Psoas muscle (tissue), 8 donors: ENCODE measurements at places on chromosomes 4 and X.
A peak's percentile ranks its signal among the peaks of the same experiment; 100 is the strongest.

DNA sequence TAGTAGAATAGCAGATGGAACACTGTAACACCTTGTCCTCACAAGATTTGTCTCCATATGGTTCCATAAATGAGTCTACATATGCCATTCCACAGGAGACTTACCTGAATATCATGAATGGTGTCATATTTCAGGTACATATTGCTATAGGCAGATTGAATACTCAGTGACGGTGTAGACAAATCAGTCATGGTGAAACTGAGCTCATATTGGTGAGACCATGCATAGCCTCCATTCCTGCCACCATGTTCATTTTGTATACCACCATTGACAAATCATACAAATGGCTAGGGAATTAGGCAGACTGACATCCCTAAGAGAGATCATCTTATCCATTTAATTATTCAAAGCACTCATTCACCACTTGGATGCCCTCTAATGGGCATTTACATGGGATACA lies 38.0 kb upstream of the SPP1 start:
- no peak for DNase-seq

GRCh38 chrX:47664737-47665136 lies 5.8 kb upstream of the UXT start:
- DNase-seq, result no peak

DNA sequence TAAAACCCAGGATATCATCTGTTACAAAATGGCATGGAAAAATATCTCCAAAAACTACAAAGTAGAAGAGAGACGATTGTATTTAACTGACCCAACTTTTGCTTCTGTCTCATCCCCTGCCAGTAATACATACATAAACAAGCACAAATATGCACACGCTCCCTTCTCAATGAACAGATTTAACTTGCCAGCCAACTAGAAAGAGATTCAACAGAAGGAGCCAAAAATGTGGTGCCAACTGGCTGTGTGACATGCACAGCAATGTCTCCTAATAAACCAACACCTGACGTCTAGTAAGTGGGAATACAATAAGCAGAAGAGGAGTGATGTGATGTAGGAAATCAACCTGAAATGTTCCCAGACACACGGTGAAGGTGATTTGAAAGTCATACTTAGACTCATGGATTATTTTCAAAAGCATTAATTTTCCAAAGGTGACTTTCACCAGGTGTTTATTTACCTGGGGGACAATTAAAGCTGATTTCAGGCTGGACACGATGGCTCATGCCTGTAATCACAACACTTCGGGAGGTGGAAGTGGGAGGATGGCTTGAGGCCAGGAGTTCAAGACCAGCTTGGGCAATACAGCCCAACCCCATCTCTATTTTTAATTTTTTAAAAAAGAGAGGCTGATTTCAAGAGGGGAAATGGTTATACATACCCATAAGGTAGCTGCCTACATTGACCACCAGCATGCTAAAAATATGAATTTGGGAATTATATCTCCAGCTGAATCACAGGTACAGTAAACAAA lies 33.7 kb downstream of the SH3RF1 start:
- DNase-seq, result no peak

- no peak for DNase-seq
Measured at GRCh38 chr4:173998471-173999144, 284.9 kb downstream of the FBXO8 start.

GRCh38 chr4:172692701-172693100 lies 475.9 kb upstream of the GALNT7 start:
- DNase-seq, result no peak

GRCh38 chr4:165855191-165855590 lies 17.8 kb upstream of the TLL1 start:
- no peak for DNase-seq

DNA sequence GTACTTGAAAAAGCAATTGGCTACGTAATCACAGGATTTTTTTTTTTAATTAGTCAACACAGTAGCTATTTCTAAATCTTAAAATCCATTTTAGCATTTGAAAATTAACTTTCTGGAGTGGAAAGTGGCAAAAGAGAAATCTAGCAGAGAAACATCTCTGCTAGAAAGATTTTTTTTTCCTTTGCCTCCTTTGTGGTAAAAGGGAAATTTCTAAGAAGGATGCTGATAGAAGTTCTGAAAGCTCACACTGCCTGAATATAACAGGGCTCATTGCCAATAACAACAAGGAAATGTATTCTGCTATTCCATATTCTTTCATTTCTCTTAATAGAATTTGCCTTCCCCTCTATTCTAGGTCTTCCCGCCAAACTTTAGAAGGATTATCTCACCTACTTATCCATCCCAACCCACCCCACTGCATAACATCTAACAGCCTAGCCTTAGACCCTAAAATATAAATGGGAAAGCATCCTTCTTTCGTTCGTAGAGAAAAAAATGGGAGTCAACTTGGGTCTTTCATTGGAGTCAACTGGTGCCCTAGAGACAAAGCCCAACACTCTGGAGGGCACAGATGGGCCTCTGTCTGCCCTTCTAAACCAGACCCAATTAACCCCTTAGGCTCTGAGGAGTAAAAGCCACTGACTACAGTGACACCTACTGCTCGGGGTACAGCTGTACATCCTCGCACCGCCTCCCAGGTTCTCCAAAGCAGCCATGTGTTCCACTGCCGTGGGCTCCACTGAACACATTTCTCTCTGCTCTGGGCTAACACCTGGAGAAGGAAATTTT lies 103.9 kb downstream of the MAML3 start:
- DNase-seq, result no peak

GRCh38 chrX:64570204-64570603 lies 175.0 kb upstream of the MTMR8 start:
- DNase-seq, result no peak

GRCh38 chr4:183057255-183057654 lies 41.8 kb upstream of the WWC2 start:
- no peak for DNase-seq

DNA sequence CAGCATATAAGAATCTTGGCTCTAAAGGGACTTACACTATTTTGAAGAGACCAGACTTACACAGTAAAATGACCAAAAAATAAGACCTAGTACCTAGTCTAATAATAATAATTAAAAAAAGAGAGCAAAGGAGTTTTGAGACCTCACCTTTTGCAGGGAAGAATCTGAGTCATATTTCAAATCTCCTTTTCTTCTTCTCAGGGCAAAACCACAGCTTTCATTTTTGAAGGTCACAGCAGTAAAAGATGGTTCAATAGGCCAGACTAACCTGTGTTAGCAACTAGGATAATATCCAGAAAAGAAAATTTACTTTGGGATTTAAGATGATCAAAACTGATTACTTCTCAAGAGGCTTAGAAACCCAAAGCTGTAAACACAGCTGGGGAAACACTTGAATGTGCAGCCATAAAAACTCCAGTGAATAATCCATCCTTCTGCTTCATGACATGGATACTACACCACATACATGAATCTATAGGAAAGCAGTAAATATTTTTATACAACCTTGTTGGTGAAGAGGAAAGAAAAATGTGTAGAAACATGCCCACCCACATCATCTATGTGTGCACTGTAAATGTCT lies 25.9 kb upstream of the LNX1 start:
- no peak for DNase-seq

GRCh38 chr4:8292478-8293107 lies 23.0 kb downstream of the HTRA3 start:
- peak; percentile 38 for DNase-seq

DNA sequence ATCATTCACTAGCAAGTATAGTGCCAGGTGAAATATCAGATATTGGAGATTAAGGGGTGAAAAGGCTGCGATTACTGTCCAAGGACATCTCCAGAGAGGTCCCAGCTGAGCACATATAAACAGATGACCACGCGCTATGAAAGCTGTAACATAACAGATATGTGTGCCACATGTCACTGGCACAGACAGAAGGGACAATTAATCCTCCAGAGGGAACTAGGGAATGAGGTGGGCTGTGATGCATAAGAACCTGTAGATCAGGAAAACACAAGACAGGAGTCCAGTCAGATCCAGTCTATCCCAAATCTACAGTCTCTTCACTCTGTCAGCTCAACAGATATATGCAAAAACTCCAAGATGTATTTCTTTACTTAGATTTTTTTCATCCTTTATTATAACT lies 157.2 kb downstream of the LDB2 start:
- no peak for DNase-seq

GRCh38 chrX:17588303-17588702 lies 149.0 kb upstream of the SCML1 start:
- DNase-seq, result no peak

GRCh38 chrX:39935411-39936064 lies 162.2 kb downstream of the BCOR start:
- no peak for DNase-seq

DNA sequence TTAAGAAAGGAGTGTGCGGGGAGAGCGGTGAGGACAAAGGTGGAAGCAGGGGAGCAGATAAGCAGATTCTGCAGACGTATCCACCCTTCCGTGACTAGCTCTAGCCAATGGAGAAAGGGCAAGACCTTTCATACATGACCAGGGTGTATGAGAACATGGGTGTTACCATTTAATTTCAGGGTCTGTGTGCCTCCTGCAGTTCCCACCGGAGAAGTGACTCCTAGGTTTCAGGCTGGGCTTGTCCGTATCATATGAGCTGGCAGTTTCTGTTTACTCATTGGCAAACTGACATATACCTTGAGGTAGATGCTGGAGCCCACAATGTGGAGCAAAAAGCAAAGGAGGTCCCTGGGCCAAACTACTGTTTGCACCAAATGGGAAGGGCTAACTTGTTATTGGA lies 6.8 kb downstream of the RBM47 start:
- no peak for DNase-seq

GRCh38 chr4:153212736-153213135 lies 8.5 kb downstream of the TRIM2 start:
- no peak for DNase-seq

DNA sequence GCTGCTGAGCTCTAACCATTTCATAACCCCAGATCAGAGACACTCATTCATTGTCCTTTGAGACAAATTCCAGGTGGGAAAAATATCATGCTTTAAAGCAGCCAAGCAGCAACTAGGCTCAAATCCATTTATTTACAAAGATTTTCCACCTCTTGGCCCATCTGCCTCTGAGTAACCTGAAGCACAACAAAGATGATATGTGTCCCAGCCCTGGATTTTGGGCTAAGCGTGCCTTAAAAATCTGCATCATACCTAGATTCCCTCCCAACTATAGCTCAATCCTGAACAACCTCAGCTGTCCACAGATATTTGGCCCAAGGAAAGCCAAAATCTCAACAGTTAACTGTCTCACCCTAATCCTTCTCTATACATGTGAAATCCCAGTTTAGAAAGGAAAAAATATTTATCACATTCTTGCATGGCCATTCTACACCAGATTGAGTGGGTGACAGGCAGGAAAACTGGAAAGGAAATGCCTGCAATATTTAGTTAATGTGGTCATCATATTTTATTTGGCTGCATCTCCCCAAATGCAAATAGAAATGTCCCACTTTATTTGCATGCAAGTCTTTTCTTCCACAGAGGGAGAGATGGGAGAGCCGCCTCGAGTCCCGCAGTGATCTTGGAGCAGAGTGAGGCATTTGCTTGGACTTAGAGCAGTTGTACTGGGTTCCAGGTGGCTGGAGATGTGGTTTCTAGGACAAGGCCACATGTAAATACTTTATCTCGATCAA lies 146.4 kb upstream of the EOLA2 start:
- DNase-seq, result no peak

- DNase-seq, result no peak
Measured at GRCh38 chr4:76090241-76090691, 15.8 kb downstream of the ART3 start.

- no peak for DNase-seq
Measured at GRCh38 chr4:110550260-110550659, 72.6 kb downstream of the PITX2 start.

DNA sequence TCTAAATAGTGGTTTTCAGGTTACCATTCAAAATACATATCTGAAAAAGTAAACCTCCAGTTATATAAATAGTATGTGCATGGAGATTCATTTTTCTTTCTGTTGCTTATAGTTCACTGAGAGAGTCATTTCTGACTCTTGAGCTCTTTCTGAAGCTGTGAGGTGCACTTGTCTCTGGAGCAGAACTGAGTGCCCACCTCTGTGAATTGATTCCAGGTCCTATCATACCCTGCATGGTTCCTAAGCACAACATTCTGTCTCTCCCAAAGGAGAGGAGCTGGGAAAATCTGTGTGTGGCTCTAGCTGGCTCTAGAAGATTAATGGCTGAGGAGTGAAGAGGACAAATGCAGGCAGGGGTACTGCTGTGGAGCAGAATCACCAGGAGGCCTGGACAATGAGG lies 161.6 kb upstream of the HCCS start:
- no peak for DNase-seq

DNA sequence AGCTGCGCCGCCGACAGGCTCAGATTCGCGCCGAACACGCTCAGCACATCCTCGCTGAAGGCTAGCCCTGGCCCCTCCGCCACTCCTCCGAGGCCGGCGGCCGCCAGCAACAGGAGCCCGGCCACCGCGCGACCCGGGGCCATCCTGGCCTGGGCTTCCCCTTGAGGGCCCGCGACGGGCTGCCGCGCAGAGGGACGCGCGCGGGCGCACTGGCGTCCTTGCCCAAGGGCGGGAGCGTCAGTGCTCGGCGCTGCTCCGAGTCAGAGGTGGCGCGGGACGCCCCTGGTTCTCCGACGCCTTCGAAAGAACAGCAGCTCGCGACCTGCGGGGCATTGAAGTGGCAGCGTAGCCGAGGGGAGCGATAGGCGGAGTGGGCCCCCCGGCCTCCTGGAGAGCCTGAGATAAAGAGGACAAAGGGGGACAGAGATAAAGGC lies 745 bp downstream of the SLC39A8 start:
- peak; percentile 44 for DNase-seq

- no peak for DNase-seq
Measured at GRCh38 chr4:2733844-2734574, 22.1 kb downstream of the TNIP2 start.

DNA sequence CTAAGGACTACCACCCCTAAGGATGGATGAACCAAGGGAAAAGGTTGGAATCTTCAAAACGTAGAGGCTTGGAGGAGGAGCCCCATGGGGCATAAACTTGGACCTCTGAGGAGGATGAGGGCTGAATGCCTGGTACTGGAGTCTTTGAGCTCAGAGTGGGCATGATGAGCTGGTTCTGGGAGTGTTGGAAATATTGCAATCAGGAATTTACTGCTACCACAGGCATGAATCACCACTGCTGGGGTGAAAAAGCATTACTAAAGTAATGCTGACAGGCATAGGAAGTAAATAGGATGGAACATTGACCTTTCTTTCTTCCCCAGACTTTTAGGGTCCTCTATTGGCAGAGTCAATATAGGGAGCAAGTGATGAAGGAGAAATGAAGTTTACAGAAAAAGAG lies 105.8 kb upstream of the RPS6KA3 start:
- no peak for DNase-seq

DNA sequence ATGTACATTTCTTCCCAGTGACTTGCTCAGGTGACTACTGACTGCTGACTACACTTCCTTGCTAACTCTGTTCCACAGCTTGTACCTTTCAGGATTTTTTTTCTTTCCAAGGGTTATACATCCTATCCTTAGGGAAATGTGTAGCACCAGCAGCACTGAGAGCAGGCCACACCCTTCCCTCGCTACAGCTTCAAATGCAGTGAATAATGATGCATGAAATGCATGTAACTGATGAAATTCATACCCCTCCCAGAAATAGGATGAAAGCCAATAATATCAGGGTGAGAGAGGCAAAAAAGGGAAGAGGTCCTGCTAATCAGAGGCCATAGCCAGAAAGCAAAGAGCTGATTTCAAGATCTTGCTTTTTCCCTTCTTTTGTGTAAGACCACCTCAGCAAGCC lies 6.2 kb upstream of the FGF16 start:
- DNase-seq, result no peak

GRCh38 chr4:113823291-113823659 lies 61.7 kb upstream of the CAMK2D start:
- no peak for DNase-seq
